AG08396 (cell line): ENCODE measurements at places on chromosomes 16 and 17.

GRCh38 chr17:77144227-77144626 lies 3.5 kb downstream of the SEC14L1 start:
- DNase-seq = no peak

DNA sequence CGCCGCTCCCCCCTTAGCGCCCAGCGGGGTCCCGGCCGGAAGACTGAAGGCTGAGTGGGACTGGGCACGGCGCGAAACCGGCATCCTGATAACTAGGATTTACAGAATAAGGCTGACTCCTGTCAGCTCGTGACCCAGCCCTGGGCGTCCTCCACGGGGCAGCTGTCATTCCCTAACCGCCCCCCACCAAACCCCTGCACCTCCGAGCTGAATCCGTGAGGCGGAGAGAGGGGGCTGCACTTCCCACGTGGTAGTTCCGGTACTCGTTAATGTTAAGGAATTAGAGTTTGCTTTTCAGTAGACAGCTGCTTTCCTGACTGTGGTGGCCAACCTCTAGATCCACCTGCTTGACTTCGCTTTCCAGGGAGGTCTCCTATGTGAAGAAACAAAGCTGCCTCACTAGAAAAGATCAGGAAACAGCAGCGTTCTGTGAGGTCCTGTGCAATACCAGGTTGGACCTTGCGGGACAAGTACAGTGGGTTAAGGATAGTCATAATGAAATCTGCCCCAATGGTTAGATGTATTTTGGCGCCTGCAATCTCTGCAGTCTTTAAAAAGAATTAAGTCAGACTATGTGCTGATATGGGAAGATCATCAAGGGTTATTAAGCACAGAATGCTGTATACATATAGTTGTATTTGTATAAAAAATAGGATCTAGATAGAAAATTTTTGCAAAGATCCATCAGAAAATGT lies 1.1 kb upstream of the WBP2 start:
- no peak for DNase-seq

GRCh38 chr17:44807093-44807816 lies 22.8 kb downstream of the GJC1 start:
- no peak for DNase-seq

DNA sequence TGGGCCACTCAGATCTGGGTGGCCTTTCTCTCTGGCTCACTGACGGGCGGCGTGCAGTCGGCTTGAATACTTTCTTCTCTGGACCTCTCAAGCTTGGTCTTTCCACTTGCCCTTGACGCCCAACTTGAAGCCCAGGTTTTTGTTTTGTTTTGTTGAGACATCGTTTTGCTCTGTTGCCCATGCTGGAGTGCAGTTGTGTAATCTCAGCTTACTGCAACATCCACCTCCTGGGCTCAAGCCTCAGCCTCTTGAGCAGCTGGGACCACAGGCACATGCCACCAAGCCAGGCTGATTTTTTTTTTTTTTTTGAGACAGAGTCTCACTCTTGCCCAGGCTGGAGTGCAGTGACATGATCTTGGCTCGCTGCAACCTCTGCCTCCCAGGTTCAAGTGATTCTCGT lies 22.7 kb upstream of the KIF19 start:
- no peak for DNase-seq

- no peak for DNase-seq
Measured at GRCh38 chr16:82864332-82865040, 237.7 kb downstream of the CDH13 start.
